Dermis microvascular lymphatic vessel endothelial cell (primary cell): ENCODE measurements at places on chromosomes 7 and 10. TPM values are rescaled to one million over a fixed set of nuclear protein-coding genes. Genes with fewer than 3 reads are reported as not detected.

DNA sequence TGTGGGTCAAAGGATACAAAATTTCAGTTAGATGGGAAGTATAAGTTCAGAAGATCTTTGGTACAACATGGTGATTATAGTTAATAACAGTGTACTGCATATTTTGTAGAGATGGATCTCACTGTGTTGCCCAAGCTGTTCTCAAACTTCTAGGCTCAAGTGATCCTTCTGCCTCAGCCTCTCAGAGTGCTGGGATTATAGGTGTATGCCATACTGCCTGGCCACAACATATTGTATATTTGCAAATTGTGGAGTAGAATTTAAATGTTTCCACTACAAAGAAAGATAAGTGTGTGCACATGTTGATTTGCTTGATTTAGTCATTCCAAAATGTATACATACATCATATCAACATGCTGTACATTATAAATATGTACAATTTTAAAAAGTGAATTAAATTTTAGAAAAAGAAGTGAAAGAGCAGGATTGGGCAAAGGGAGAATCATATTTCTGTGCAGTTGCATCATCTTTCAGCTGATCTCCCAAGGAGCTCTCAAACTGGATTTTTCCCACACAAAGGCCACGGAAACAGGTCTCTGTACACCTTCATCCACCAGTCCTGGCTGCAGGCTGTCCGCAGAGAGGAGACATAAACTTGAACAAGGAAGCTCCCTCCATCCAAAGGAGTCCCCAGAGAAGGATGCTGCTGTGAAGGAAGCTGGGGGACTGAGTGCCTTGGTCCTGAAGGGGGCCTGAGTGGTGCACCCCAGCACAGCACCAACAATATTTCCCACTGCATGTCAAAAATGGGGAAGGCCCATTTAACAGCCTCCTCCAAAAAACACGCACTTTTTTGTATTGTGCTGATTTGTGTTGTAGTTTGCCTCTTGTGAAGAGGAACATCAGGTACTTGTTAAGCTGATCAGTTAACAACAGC is 217.1 kb upstream of the GHITM start:
- DNase-seq: no peak

Gene SH3PXD2A
- total RNA-seq: 2.6 and 3.2 TPM in 2 replicates

GRCh38 chr7:12642508-12642907 is 44.9 kb upstream of the ARL4A start:
- no peak for DNase-seq

Gene CAV1
- 644 and 1,184 TPM in 2 replicates for total RNA-seq

Gene GDF2
- not detected in 2 replicates for total RNA-seq

Gene PLEKHA1
- total RNA-seq: 21.7 and 25.9 TPM in 2 replicates
